ENCODE measurements at places on chromosomes 5 and 9. TPM values are rescaled to one million over a fixed set of nuclear protein-coding genes. Genes with fewer than 3 reads are reported as not detected.

The SLC35D2 gene
- polyA plus RNA-seq: 30.1 TPM

The RNF14 gene
- polyA plus RNA-seq: 39.8 TPM

- DNase-seq: no peak
Measured at GRCh38 chr5:90284375-90284774, 125.2 kb downstream of the CETN3 start.

DNA sequence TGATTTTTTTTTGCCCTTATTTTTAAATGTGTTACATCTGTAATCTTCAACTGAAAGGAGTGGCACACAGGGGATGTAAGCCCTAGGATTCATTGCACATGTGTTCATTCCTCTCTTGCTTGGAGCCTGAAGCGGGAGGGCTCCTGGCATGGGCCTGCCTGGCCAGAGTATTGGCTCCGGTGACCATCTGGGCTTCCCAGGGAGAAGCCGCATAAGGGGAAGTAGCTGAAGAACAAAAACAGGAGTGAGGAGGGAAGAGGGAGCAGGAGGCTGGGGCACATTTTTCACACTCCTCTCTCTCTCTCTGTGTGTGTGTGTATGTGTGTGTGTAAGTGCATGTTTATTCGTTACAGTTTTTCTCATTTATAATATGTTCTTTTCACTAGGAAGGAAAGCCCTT is 269.9 kb downstream of the PRR16 start:
- no peak for DNase-seq

GRCh38 chr9:97874624-97875023 is 21.6 kb downstream of the FOXE1 start:
- no peak for DNase-seq

Measured in left lung (tissue), 14 donors.